ENCODE measurements at places on chromosomes 3 and 15. TPM values are rescaled to one million over a fixed set of nuclear protein-coding genes. Genes with fewer than 3 reads are reported as not detected.

GRCh38 chr15:29320420-29320819 lies 50.8 kb upstream of the NSMCE3 start:
- DNase-seq, result no peak

- no peak for DNase-seq
Observed at GRCh38 chr3:46154311-46154710, 53.8 kb downstream of the CCR1 start.

DNA sequence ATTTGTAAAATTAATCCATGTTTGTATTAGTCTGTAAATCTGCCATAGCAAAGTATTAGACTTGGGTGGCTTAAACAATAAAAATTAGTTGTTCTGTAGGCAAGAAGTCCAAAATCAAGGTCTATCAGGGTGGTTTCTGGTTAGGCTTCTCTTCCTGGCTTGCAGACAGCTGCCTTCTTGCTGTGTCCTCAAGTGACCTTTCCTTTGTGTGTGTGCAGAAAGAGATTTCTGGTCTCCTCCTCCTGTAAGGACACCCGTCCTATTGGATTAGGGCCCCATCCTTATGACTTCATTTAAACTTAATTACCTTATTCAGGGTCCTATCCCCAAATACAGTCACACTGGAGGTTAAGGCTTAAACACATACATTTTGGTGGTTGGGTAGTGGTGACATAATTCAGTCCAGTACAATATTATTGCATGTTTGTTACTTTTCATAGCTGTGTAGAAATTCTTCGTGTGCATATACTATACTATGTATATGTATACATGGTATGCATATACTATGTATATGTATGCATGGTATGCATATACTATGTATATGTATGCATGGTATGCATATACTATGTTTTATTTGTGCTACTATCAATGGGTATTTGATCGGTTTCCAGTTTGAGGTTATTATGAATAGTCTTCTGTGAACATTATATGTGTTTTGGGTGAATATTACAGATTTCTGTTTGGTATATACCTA lies 57.9 kb upstream of the RNU6-1 start:
- DNase-seq, result no peak

TRIM71 gene
- not detected for total RNA-seq

TMC3 gene
- total RNA-seq, result not detected

OXTR gene
- 0.30 TPM for total RNA-seq

DNA sequence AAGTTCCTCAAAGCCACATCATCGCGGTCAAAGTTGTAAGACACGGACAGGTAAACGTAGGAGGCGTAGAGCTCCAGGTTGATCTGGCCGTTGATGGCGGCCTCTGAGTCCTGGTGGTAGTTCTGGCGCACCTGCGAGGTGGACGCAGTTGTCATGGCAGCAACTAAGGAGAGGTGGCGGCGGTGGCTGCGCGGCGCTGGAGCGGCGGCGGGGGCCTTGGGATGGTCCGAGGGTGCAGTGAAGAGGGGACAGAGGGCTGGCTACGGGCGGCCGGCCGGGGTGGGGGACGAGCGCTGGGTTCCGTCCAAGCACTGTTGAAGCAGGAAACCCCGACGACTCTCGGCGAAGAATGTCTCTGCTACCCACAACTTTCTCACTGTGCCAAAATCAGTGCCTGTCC lies 38.9 kb downstream of the RAB7A start:
- no peak for DNase-seq

DNA sequence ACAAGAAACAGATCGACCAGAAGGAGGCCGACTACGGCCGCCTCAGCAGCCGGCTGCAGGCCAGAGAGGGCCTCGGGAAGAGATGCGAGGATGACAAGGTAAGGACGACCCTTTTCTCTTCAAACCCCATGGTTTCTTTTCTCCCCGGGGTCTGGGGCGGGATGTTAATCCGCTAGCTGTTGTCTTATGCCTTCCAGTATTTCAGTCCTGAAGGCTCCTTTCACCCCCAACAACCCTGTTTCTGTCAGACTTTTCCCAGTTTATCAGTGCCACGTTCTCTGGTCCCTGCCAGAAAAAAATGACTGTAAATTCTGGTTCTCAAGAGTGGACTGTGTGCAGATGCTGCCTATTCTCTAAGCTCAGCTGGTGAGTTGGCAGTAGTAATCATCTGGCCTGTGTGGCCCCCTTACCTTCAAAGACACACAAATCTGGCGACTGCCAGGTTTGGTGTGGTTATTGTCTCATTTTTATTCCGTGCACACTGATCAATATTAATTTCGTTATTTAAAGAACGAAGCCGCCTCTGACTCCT lies 806 bp downstream of the GOLM2 start:
- DNase-seq, result no peak

POLQ gene
- 0.97 TPM for total RNA-seq

DNA sequence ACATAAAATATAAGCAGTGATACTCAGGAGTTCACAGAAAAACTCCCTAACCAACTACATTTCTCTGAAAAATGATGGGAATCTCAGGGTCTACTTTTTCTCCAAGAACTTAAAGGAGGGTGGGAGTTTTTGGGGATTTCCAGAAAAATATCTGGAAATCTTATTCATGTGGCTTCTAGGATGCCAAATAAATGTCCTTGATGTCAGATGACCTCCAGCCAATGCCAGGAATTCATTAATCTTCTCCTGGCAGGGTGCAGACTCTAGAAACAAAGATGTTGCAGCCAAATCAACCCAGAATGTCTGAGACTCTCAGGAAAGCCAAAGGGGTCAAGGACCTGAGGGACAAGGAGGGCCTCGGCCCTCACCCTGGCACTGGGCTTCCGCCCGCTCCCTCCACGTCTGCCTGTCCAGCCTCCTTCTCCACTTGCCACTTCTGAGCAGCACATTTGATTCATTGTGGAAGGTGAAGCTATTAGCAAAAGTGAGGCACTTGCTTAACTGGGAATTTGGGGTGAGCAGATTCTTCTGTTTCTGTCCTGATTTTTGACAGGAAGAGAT lies 61.9 kb upstream of the HEG1 start:
- peak; percentile 15 for DNase-seq

LMCD1 gene
- 57.6 TPM for total RNA-seq

GRCh38 chr3:126567696-126568438 lies 9.1 kb upstream of the C3orf22 start:
- DNase-seq, result no peak

SLC27A2 gene
- total RNA-seq, result not detected

GRCh38 chr3:78792212-78792611 lies 975.6 kb downstream of the ROBO1 start:
- DNase-seq, result no peak

CSNK1G1 gene
- 8.3 TPM for total RNA-seq

UROC1 gene
- not detected for total RNA-seq

DNA sequence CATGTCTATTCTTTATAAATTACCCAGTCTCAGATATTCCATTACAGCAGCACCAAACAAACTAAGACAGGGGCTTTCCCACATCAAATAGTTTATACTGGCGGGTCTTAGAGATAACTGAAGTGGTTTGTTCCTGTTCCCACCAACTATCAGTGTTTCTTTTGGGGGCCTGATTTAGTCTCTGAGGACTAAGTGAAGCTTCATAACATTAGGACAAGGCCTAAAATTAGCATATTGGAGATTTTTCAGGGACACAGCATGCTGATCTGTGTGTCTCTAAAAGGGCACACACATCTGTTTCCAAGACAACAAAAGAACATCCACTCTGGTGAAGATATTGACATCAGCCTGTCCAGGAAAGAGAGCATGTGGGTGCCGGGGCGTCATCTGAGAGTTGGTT lies 72.6 kb upstream of the SEMA6D start:
- no peak for DNase-seq

CFAP20DC gene
- 0.08 TPM for total RNA-seq

DNA sequence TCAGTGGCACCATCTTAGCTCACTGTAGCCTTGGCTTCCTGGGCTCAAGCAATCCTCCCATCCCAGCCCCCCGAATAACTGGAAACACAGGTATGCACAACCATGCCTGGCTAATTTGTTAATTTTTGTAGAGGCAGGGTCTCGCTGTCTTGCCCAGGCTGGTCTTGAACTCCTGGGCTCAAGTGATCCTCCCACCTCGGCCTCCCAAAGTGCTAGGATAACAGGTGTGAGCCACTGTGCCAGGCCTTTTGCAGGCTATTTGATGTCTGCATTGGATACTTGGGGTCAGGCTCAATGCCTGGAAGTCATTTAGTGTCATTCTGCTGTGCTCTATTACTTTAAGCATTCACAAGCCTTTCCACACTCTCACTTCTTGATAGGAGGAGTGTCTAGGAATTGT lies 17.6 kb downstream of the LIMD1 start:
- peak; percentile 55 for DNase-seq

DNA sequence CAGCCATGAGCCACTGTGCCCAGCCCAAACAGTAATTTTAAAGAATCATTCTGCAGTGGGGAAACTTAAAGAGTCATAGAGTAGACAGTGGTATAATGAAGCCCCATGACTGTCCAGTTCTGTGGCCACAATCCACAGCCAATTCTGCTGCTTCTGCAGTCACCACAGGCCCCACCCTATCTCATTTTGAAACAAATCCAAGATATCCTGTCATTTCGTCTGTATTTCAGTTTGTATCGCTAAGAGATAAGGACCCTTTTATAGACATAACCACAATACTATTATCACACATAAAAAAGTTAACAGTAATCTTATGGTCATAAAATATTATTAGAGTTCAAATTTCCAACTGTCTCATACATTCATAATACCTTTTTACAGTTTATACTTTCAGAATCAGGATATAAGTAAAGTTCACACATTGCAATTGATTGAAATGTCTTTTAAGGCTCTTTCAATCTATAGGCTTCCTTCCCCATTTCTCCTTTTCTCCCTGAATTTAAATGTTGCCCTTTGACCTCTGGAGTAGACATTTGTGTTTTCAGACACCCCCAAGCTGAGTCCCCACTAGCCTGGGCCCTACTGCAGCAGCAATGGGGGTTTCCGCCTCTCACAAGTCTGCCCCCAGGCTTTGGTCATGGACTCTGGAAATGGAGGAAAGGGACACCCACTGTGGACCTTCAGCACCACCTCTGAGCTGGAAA lies 4.2 kb upstream of the NUP210 start:
- no peak for DNase-seq

GCSAM gene
- not detected for total RNA-seq

GRCh38 chr15:76118767-76119166 lies 59.0 kb downstream of the TMEM266 start:
- no peak for DNase-seq

- DNase-seq, result no peak
Observed at GRCh38 chr3:49906073-49906743, 2.5 kb upstream of the MST1R start.

DNA sequence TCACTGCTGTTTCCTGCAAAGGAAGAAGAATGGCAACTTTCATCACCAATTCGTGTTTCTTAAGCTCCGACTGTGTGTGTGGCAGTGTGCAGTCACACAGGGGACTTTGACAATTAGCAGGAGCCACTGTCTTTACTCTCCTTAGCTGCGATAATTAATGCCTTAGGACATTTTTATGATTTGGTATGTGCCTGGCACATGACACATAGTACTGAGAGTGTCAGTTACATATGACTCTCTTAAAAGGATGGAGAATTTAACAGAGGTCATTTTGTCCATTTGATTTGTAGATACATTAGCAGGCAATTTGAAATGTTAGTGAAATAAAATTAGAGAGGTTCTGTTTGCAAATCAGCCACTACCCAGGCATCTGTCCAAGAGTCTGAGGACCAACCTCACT lies 128.9 kb upstream of the VEPH1 start:
- DNase-seq, result no peak

GCNT3 gene
- not detected for total RNA-seq

- DNase-seq, result no peak
Observed at GRCh38 chr3:141753399-141753798, 9.8 kb upstream of the GRK7 start.

SEMA3F gene
- total RNA-seq, result 10.0 TPM

- DNase-seq, result no peak
Observed at GRCh38 chr15:80467311-80467714, 63.1 kb downstream of the ARNT2 start.

GRCh38 chr15:69599271-69599670 lies 146.7 kb downstream of the RPLP1 start:
- no peak for DNase-seq

DNA sequence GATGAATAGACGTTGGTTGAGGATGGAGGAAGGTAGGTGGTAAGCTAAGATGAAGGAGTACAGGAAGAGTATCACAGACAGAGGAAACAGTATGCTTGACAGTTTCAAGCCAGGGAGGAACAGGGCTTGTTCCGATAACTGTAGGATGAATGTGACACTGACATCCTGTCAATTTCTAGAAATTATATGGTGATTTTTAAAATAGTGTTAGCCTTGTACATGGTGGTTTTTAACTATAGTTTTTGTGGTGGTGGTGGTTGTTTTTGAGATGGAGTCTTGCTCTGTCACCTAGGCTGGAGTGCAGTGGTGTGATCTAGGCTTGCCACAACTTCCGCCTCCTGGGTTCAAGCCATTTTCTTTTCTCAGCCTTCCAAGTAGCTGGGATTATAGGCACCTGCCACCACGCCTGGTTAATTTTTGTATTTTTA lies 92.8 kb downstream of the FNDC3B start:
- no peak for DNase-seq

GRCh38 chr3:60746043-60746638 lies 505.1 kb downstream of the FHIT start:
- DNase-seq, result no peak

MYNN gene
- 11.6 TPM for total RNA-seq

DNA sequence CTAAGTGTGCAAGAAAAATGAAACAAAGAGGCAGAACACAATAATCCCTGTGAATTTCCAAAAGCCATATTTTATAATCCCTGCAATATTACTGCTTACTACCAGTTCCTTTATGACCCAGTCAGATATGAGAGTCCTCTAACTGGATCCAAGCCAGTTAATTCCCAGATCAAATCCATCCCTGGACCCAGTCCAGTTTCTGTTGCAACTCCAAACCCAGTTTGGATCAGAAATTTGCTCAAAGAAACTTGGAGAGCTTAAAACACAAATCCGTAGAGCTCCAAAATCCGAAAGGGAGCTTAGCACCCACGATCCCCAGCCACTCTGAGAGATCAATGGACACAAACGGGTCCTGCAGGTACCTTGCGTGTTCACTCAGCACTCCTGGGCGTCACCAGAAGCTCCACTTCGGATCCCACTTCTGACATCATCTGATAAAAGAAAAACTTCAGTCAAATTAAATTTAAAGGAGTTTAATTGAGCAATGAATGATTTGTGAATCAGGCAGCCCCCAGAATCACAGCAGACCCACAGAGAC lies 32.6 kb upstream of the THUMPD3 start:
- DNase-seq, result no peak

DNA sequence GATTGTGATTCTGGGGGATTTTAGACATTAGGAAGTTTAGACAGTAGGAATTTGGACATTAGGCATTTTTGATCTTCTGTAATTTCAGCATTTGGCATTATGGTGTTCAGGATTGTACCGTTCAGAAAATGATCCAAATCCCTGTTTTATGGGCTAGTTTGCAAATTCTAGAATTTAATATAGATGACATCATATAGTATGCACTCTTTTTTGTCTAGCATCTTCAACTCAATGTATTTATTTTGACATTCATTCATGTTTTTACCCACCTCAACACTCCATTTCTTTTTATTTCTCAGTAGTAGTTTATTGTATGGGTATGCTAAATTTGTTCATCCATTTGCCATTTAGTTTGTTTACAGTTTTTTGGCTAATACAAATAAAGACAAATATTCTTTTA lies 105.3 kb upstream of the ZPLD1 start:
- DNase-seq, result no peak

GRCh38 chr3:113118336-113118735 lies 93.0 kb upstream of the BOC start:
- DNase-seq, result no peak

All from cardiac septum (tissue), 1 donor.